ENCODE measurements at places on chromosomes 12 and 14.
A peak's percentile ranks its signal among the peaks of the same experiment; 100 is the strongest.

DNA sequence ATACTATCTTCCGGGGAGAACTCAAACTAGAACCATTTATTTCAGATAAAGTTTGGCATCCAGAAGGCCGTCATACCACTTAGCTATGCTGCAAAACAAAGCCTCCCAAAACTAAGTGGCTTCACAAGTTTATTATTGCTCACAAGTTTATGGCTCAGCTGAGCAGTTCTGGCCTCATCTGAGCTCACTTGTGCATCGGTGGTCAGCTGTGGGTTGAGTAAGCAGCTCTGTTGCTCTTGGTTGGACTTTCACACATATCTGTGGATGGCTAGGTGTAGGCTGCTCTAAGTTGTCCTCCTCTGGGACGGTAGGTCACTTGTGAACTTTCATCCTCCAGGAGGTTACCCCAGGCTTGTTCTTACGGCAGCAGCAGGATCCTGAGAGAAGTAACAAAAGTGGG lies 162.7 kb downstream of the BTG1 start:
- no peak for DNase-seq

DNA sequence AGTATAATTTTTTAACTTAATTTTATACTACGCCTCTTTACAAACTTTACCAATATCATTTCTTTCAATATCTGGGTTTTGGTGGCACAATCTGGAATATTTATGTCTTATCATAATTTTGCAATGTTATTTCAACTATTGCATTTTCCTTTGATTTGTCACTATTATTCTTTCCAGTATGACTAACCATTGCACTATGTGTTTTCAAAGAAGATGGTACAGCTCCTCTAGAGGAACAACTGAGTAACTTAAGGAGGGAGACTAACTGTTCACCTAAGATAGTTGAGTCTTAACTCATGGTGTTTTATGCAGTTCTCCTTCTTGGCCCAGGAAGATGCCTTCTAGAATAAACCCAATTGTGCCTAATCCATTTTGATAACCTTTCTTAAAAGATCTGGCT lies 60.5 kb upstream of the KIF21A start:
- DNase-seq: no peak

- DNase-seq: no peak
Measured at GRCh38 chr12:51891843-51892242, 3.9 kb downstream of the ANKRD33 start.

- peak; percentile 70 for DNase-seq
Measured at GRCh38 chr14:38867561-38868150, 235.4 kb downstream of the SEC23A start.

DNA sequence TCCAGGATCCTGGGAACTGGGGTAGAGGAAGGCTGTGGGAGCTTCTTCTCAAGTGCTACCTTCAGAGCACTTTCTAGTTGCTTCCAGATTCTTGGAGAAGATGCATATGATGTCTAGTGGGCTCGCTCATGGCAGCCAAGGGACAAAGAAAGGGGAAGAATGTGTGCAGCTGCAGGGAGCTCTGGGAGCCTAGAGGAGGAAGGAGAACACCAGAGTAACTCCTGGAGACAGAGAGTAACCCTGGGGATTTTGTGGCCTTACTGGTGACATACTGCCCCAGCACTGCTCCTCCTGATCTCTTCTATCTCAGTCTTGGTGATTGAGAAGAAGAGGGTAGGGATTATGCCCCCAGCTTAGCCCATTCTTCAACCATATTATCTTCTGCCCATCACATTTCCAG lies 10.3 kb upstream of the SP7 start:
- DNase-seq: no peak

DNA sequence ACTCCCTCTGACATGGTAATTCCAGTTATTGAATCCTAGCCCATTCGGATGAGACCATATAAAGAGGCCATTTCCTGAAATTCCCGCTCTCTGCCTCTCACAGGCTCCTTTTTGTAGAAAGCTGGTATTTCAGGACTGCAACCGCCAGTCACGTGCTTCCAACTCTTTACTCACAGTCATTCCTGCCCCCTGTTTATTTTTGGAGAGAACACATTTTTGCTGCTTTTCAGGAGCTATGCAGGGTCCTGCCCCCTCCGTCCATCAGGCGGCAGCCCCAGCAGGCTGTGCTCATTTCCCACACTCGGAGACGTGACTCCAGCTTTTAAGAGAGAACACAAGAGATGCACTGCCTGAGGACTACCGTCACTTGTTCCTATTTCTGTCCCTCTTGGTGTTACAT lies 26.8 kb downstream of the IFT43 start:
- DNase-seq: no peak

DNA sequence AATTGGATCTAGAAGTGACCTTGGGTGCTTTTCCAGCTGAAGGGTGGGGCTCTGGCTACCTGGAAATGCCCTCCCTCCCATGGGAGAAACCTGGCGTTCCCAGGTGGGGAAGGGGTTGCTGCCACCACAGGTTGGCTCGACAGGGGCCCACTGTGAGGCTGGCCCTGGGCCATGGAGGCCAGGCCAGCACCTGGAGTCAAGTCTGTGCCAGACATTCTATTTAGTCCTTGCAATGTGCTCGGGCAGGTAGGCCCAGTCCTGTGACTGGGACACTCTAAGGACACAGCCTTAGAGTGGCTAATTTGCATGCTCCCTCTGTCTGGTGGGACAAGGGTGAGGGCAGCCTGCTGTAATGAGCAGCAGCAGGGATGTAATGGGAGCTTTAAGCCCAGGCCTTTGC lies 11.9 kb downstream of the VRTN start:
- DNase-seq: no peak

DNA sequence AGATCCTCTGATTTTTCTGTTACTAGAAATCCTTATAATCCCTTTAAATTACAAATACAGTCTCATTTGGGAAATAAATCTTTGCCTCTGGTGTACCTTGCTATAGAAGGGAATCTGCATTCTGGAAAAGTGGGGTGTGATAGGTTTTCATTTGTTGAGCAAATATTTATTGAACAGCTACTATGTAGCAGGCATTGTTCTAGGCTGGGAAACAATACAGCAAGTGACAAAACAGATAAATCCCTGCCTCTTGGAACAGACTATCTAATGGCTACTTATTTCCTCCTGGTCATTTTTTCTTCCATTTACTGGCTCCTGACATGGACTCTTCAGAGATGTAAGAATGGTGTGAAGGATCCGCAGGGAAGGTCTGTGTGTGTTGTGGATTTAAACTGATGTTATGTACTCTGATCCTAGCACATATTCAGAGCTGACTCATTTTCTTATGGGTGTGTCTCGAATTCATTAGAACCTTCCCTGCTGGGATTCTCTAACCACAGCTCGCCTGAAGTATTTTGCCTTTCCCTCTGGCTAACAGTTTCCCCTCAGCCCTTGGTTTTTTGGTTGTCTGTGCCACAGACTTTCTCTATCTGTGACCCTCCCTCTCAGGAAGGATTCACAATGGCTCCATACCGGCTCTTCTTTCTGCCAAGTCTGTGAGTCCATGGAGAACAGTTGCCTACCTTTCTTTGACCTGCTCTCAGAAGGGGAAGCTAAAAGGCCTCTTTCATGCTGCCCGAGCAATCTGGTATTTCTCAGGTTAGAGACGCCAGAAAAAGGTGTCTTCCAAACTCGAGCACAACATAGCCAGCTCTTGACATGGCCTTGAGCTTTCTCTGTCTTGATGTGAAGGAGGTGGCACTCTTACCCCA lies 53.7 kb downstream of the TMTC2 start:
- no peak for DNase-seq

GRCh38 chr14:103401223-103402214 lies 16.3 kb downstream of the MARK3 start:
- DNase-seq: no peak

- DNase-seq: no peak
Measured at GRCh38 chr12:104737791-104738301, 220.2 kb downstream of the SLC41A2 start.

DNA sequence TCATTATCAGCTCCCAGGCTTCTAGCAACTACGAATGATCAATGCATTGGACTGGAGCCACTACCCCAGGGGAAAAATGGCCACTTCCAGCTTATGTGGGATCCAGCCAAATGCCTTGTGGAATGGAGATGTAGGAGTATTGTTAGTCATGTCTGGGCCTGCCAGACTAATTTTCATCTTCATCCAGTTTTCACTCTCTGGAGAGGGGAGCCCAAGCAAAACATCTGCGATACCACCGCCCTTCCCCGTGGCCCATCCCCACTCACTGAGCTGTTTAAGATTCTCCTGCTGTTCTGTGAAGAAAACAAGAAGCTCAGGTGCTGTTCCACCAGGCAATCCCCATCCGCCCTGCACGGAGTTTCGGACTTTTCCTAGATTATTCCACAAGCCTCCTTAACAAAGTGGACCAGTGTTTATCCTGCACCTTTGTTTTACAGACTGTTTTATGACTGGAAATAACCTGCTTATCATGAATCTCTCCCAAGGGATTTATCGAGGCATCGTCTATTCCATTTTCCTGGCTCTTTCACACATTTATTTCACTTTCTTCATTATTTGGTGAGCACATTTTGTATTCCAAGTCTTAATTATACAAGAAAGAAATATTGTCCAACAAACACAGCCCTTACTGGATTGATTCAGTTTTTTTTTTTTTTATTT lies 35.5 kb upstream of the MAX start:
- DNase-seq: no peak

DNA sequence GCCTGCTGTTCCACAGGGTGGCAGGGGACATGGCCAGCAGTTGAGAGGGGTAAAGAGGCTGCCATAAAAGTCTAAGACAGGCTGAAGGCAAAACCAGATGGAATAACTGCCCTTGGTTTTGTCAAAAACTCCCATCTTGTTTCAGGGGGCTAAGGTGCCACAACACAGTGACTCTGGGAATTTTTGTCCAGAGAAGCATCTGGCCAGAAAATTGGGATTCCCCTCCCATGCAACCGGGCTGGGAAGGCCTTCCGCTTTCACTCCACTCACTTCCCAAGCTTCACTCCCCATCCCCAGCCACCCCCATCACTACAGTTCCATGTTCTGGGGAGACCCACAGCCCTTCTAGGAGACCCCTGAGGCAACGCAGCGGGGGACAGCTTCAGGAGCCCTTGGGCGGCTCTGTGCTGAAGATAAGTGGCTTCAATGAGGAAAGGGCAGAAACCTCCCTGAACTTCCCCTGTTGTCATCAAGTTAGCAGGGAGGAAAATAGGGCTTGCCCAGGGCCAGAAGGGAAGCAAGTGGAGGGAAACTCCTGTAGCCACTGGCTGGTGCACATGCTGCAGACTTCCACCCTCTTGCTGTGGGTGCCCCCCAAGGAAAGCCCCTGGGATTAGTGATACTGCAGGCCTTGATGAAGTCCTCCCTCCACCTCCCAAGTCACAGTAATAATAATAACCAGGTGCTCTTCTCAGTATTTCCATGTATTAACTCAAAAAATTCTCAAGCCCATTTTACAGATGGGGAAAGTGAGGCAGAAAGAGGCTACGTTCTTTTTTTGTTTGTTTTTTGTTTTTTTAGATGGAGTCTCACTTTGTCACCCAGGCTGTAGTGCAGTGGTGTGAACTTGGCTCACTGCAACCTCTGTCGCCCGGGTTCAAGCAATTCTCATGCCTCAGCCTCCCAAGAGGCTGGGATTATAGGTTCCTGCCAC lies 6.0 kb downstream of the TMEM229B start:
- DNase-seq: no peak

DNA sequence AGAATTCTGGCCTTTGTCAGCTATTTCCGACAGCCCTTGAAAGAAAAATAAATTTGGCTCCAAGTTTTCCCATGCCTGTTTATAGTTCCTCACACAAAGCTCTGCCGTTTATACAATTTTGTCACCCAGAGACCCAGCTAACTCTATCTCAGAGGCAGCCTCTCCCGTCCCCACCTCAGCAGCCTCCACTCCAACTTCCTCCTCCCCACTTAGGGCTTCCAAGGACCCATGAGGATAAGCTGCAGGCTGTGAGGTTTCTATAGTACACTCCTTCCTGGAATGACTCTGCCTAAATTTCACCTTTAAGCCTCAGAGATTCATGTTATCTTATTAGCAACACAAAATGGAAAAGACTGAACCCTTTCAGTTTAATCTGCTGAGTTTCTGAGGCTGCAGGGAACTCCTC lies 71.8 kb downstream of the TTC9 start:
- no peak for DNase-seq

DNA sequence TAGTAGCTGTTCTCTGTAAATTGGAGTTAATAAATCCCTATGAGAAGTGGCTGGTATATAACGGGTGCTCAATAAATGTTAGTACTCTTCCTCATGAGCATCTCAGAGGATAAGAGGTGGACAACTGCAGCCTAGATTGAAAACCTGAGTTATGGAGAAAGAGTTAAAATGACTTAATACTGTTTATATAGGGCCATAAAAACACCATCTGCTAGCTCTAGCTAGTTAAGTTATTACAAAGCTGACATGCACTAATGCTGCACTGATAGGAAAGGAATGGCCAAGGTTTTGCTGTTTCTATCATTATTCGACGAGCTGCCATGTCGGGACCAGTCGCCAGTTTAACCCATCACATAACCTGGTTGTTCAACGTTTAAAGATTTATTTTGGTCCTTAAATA lies 72.0 kb upstream of the SEL1L start:
- no peak for DNase-seq

DNA sequence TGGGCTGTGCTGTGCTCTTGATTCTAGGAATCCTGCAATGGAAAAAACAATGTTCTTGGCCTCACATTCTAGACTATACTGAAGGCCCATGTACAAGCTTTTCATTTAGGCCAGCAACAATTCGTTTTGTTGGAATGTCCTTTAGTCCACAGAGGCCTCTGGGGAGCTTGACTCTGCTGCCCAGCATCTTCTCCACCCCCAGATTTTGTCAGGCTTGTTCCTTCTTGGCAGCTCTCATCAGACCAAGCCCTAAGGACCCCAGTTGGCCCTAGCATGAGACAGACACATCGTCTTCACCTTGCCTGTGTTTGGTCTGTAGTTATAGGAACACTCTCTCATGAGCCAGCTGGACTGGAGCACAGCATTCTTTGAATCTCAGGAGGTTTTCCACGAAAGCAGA lies 300.1 kb downstream of the VRK1 start:
- DNase-seq: no peak

DNA sequence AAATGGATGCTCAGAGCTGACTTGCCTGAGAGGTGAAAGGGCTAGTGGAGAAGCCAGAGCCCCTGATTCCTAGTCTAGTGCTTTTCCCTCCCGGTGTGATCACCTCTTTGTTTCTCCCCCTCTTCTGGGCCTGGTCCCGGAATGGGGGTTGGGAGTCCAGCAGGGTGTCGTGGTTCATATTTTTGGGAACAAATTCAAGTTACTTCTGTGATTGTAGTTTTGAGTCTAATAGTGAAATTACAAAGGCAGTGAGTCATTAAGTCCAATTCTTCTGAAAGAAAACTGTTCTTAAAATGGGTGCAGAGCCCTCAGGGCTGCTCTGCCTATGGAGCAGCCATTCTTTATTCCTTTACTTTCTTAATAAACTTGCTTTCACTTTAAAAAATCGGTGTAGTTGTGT lies 7.6 kb downstream of the SUSD6 start:
- no peak for DNase-seq

DNA sequence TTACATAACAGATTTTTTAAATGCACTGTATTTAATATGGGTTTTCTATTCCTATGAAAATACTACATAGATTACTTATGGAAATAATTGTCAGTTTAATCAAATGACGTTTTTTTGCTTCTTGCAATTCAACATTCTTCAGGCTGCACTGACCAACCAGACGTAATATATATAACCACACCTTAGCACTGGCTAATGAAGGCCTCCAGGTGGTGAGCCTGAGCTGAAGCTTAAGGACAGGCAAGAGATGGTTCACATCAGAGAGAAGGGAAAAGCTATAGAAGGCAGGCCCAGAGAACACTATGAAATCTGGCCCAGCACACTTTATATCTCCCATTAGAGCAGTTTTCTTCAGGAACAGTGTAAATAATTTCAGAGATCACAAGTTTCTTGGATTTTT lies 2.8 kb upstream of the MDGA2 start:
- DNase-seq: no peak

GRCh38 chr12:3242199-3242863 lies 165.2 kb downstream of the TSPAN9 start:
- no peak for DNase-seq

- DNase-seq: no peak
Measured at GRCh38 chr14:80095623-80096022, 115.7 kb downstream of the DIO2 start.
